Stimulated activated CD4-positive, alpha-beta T cell treated with anti-CD3 and anti-CD28 coated beads, Interleukin-1b, Interleukin-23, amount 100 ng/mL, for 1 hour (primary cell): ENCODE measurements at places on chromosomes 4 and X.
A peak's percentile ranks its signal among the peaks of the same experiment; 100 is the strongest.

DNA sequence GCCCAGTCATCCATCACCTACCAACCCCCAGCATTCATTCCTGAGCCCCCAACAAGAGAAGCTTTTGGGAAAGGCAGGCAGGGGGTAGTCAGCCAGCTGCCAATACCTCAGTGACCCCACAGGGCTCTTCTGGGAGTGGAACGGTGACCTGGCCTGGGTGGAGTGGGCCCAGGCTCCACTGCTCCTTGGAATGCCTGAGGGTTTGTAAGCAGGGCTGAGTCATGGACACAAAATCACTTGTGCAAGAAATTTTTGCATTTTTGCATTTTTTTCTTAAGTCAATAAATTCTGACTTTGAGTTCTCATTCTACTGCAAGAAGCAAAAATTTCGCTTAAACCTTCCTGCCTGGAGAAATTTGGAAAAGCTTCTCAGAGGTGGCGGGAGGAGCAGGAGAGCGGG, 18.5 kb downstream of the SORCS2 start:
- no peak for DNase-seq

GRCh38 chrX:57367649-57368048, 81.1 kb downstream of the FAAH2 start:
- DNase-seq, result no peak

GRCh38 chr4:85500110-85500867, 25.3 kb downstream of the ARHGAP24 start:
- no peak for DNase-seq

GRCh38 chrX:19332983-19333382, 10.7 kb upstream of the PDHA1 start:
- no peak for DNase-seq

- DNase-seq, result no peak
Observed at GRCh38 chr4:184849185-184849584, 23.4 kb upstream of the ACSL1 start.

- DNase-seq, result no peak
Observed at GRCh38 chrX:24399550-24399949, 39.1 kb downstream of the SUPT20HL1 start.

DNA sequence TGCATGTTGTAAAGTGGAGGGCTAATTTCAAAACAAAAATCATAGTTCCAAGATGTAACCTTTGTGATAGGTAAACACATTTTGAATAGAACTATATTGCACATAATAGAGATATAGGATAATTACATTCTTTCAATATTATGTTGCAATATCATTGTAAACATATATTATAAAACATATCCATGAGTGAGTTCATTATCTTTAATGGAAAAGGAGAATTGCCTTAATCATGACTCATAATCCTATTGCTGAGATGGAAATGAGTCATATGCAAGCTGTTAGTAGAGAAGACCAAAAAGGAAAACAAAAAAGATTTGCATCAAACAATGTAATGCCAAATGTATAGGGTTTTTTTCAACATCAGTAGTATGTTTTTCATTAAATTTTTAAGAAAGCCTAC, 73.7 kb upstream of the WDR44 start:
- DNase-seq, result no peak

GRCh38 chrX:28843817-28844216, 256.6 kb downstream of the IL1RAPL1 start:
- DNase-seq, result no peak

- DNase-seq, result no peak
Observed at GRCh38 chr4:64781737-64782326, 372.6 kb upstream of the TECRL start.

DNA sequence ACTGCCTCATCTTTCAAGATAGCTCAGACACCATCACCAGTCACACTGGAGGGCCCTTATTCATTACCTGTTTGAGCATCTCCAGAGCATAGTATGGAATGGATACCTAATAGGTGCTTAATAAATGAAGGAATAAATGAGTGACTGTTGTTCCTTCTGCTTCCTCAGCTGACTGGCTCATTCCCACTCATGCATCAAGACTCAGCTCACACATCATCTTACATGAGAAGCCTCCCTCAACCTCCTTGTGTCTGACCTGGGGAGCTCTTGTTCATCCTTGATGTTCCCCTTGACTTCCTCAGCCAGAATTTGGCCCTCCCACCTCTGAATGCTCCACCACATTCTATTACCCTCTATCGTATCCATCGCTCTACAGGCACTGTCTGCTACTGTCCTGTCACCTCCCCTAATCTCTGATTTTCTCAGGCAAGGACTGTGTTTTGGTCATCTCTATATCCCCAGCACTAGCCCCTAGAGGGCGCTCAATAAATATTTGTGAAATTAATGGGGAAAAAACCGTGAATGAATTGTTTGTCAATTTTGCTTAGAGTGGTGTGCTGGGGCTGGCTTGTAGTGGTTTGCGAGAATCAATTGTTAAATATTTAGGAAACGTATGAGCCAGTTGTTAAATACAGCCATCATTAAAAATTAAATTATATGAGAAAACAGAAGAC, 88.3 kb downstream of the NHSL2 start:
- no peak for DNase-seq

DNA sequence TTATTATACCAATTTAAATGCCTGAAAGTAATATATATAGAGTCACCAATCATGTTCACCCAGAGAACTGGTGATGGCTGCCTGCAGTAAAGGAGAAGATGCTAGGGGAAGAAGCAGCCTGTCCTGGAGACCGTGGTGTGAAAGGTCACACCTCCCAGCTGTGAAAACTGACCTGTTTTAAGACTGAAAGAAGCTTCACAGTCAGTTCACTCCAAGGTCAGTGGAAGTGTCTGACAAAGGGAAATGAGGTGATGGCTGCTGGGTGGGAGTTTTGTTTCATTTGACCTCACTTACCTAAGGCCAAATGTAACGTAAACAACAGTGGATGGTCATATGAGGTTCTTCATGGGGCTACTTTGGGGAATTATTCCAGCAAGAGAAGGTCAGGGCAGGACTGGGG, 352.1 kb upstream of the GATB start:
- no peak for DNase-seq

DNA sequence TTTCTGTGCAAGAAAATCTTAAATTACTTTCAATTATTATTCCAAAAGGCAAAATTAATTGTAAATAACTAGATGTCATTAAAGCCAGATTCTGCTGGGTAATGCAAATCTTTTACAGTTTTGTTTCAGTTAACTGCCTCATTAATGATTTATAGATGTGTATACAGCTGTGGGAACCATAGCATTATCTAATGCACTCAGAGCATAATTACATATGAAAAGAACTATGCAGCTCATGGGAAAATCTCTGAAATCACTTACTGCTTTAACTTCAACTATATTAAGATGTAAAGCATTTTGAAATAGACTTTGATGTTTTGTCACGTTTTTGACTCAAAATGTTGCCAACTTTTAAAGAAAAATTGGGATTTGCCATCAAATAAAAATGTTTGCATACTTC, 630.3 kb upstream of the KLHL4 start:
- no peak for DNase-seq

- DNase-seq, result no peak
Observed at GRCh38 chr4:151862766-151863165, 102.0 kb upstream of the GATB start.

- DNase-seq, result no peak
Observed at GRCh38 chr4:26150948-26151347, 169.9 kb upstream of the RBPJ start.

- no peak for DNase-seq
Observed at GRCh38 chrX:132565273-132565672, 76.4 kb upstream of the MBNL3 start.

GRCh38 chrX:113933931-113934330, 650.0 kb upstream of the HTR2C start:
- no peak for DNase-seq

- no peak for DNase-seq
Observed at GRCh38 chrX:38770152-38770551, 31.1 kb upstream of the MID1IP1 start.

DNA sequence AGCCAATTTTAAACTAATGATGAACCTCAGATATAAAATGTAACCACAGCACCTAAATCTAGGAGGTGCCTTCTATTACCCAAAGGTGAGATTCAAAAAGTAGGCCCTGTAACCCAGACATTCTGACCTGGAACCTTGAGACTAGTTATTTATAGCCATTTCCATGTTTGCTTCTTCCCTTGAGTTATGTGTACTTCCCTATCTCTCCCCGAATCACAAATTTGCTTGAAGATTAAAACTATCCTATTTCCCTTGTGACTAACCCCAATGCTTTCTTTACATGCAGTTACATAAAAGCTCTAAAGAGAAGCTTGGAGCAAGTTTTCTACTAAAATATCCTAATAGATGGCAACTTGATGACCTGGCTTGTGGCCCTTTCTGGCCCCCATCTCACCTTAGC, 32.6 kb upstream of the S100G start:
- no peak for DNase-seq

- no peak for DNase-seq
Observed at GRCh38 chrX:45850197-45850774, 649.6 kb upstream of the DIPK2B start.

DNA sequence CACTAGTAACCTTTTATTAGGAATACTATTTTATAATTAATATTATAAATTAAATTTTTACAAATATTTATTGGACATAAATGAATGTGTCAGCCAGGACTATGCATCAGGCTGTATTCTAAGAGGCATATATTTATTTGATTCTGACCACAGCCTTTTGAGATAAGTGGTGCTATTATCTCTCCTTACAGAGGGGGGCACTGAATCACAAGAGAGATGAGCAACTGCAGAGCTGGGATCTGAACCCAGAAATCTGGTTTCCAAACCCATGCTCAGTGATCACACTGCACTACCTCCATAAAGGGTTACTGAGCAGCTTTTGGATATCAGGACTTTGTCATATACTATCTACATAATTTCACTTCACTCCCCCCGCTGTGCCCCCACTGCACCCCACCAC, 322.0 kb downstream of the TMA16 start:
- no peak for DNase-seq

DNA sequence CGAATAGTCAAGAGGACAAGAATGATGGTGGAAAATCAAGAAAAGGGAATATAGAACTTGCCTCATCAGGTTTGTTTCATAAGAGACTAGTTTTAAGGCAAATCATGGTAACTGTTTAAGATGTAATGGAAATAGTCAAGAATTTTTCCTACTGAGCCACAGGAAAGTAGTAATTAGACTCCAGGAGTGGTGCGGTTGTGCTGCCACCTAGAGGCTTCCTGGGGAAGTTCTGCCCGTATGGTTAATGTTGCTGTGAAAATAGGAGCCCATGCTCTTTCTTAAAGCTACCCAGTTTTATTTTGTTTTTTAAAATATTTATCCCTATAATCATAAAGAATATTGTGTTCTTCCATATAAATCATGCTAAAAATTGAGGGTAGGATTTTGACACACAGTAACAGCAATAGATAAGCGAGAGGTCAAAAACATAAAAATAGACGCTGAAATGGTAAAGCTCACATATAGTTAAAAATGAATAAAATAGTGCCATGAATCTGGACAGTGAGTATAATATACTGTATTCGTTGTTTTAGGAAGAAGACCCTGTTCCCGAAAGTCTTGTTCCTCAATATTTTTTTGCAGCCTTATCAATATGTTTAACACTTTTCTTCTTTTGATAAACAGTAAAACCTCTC, 87.0 kb downstream of the PHOX2B start:
- peak; percentile 14 for DNase-seq

DNA sequence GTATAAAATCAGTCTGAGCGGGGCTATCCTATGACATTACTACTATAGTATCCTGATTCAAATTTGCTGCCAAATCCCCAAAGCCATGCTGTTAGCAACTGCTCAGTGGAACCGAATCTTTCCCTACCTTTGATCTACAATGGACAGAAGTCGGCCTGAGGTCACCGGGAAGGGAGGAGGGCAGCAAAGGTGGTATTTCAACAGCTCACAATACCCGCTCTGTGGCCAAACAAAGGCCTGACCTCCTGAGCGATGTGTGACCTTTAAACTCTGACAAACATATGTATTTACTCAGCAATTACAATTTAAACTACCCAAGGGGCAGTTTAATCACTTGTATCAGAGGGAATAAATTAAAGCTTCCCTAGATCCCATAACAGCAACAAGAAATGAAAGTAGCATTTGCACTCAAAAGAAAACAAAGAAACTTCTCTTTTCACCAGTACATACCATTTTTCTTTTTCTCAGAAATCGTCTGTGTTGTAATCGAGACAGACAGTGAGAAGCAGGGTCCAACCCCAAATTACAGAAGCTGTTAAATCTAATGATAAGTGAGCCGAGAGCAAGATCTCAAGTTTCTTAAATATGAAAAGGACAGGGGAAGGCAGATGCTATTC, 11.6 kb upstream of the TMEM128 start:
- no peak for DNase-seq
